Central memory CD4-positive, alpha-beta T cell (primary cell): ENCODE measurements at places on chromosomes 11 and 22.

- DNase-seq = no peak
These were observed 14.2 kb downstream of the CD3E start for GRCh38 chr11:118318581-118319336.

DNA sequence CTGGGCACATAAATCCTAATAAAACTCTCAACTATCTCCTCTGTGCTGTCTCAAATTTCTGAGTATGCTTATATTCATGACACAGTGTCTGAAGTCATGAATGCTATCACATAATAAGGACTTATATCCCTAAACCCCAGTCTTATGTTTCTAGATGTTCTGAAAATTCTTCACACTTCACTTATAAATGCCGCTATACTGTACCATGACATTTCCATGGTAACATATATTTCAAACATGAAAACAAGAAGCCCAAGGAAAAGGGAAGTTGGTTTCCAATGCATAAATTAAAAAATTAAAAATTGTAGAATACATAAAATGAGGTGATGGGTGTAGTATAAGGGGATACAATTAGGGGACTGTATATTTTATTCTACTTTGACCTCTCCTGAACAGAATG is 11.7 kb downstream of the GVQW3 start:
- DNase-seq = no peak

DNA sequence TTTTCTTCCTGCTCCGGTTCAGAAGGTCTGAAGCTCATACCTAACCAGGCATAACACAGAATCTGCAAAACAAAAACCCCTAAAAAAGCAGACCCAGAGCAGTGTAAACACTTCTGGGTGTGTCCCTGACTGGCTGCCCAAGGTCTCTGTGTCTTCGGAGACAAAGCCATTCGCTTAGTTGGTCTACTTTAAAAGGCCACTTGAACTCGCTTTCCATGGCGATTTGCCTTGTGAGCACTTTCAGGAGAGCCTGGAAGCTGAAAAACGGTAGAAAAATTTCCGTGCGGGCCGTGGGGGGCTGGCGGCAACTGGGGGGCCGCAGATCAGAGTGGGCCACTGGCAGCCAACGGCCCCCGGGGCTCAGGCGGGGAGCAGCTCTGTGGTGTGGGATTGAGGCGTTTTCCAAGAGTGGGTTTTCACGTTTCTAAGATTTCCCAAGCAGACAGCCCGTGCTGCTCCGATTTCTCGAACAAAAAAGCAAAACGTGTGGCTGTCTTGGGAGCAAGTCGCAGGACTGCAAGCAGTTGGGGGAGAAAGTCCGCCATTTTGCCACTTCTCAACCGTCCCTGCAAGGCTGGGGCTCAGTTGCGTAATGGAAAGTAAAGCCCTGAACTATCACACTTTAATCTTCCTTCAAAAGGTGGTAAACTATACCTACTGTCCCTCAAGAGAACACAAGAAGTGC is 661 bp upstream of the MALAT1 start:
- peak; percentile 67 for DNase-seq

GRCh38 chr11:116972691-116973090 is 125.5 kb downstream of the SIK3 start:
- DNase-seq = no peak

DNA sequence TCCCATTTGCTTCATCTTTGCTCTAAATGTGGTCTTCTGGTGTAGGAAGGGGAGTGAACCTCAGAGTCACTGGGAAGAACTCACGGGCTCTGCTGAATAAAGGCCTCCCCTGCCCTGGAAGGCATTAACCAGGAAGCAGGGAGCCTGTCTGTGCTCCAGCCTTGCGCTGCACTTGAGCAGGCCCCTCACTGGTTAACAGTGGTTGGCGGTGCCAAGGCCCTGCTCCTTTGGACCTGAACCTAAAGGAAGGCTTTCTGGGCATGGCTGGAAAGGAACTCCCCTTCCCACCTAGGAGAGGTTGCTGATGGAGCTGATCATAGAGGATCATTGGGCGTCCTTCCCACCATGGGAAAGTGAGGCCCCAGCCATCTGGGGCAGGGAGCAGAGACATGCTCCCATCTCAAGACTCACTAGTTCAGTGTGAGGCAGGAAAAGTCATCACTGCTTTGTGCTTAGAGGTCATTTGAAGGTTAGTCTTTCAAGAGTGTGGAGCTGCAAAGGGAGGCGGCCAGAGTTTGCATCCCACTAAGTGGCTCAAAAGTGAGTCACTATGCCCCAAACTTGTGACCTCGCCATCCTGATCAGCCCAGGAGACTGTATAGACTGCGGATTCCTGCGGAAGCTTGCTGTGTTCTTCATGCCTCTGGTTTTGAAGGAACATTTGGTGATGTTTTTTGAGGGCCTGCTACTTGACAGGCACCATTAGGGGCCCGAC is 50.4 kb downstream of the DBX1 start:
- no peak for DNase-seq

GRCh38 chr11:477052-477715 is 27.1 kb downstream of the PTDSS2 start:
- DNase-seq = no peak

GRCh38 chr22:23500508-23501260 is 79.4 kb downstream of the IGLL1 start:
- DNase-seq = no peak

- DNase-seq = no peak
These were observed 76.4 kb downstream of the PRSS23 start for GRCh38 chr11:86876716-86877234.

DNA sequence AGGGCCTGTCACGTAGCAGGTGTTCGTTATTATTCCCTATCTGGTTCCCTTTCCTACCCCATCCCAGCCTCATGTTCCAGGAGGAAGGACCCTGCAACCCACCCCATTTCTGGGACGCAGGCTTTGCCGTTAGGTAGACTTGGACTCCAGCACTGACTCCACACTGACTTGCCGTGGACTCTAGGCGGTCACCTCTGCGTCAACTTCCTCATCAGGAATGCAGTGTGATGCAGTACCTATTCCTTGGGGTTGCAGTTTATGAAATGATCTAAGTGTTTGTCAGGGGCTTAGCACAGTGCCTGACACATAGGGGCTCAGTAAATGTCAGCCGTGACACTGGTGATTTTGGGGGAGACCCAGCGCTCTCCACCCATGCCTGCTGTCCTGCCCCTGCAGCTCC is 16.8 kb downstream of the DGKZ start:
- no peak for DNase-seq

GRCh38 chr11:110453684-110454354 is 24.1 kb downstream of the FDX1 start:
- DNase-seq = no peak

DNA sequence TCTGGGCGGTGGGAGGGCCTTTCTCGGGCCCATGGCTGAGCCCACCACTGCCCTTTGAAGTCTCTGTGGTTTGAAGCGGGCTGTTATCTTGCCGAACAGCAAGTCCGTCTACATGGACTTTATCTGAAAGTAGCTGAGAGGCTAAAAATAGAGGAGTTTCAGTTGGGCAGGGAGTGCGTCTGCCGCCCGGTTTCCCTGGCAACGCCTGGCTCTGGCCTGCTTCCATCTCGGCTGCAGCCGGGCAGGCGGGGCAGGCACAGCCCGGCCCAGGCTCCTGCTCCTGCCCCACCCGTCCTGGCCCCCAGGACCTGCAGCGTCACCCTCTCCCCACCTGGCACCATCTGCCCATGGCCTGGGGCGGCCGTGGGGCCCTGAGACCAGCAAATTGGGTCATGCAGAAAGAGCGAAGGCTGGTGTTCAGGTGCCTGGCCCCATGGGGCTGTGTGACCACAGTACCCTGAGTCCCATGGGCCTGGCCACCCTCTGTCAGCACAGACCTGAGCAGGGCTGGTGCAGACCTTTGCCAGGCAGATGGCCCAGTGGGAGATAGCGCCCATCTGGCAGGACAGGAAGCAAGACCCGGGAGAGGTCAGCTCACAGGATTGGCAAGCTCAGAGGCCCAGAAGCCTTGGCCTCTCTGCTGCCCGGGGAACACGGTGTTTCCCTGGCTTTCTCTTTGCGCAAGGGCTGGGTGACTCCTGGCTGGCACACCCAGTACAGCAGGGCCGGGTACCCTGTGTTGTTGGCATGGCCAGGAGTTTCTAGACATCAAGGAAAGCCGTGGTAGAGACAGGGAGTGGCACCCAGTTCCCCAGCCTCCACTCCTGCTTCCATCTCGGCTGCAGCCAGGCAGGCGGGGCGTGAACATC is 79.1 kb upstream of the KCNQ1OT1 start:
- DNase-seq = no peak

GRCh38 chr11:8239040-8239439 is 24.6 kb downstream of the LMO1 start:
- DNase-seq = no peak

DNA sequence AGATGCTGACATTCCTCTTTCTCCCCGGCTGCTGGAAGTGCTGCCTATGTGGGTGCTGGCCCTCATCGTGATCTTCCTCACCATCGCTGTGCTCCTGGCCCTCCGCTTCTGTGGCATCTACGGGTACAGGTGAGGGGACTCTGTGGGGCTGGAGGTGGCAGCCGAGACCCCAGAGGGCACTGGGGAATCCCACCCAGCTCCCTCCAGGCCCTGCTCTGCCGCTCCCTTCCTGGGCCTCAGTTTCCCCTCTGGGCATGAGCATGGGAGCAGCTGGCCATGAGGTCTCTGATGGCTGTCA is 21.8 kb downstream of the CSF2RB start:
- no peak for DNase-seq

DNA sequence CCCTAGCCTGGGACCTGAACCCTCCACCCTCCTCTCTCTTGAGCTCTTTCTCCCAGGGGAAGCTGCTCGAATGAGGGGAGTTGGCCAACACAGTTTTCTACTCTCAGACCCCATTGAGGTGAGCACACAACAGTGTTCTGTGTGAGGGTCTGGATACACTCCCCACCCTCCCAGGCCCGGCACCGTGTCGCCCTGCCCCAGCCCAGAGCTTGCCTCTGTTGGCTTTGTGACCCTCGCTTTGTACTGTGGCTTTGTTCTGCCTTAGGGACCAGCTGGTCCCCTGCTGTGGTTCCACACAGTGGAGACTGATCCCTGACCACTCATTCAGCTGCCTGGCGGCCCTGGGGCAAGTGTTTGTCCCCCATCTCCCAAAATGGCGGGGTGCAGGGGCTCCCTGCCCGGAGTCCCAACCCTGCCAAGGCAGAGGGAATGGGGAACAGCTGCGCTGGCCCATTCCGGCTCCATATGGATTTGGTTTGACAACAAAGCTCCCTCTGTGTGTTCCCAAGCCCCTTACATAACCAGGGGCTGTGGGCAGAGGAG is 8.3 kb downstream of the ST3GAL4 start:
- DNase-seq = no peak

DNA sequence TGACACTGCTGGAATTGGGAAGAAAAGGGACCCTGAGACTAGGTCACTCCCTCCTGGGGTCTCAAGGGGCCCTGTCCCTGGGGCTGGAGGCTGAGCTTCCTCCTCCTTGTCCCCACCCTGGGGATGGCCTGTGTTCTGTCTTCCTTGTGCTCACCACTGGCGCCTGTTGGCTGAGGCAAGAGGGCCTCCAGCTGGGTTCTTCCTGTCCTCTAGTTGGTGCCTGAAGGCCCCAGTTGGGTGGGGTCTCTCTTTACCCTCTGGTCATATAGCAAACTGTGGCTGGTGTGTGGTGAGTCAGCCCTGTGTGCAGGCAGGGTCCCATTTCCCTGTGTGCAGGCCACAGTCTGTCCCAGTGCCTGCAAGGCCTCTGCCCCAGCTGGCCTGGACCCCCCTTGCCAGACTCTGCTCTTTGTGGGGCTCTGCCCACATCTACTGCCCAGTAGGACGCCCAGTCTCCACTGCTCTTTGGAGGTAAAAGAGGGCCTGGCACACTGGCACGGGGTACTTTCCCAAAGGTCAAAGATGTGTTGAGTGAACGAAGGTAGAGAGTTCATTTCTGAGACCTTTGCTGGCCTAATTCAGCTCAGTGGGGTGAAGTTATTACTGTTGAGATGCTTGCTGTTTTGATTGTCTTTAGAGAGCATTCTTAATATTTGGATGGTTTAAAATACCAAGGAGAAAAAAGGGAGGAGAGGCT is 55.1 kb upstream of the CLDN5 start:
- DNase-seq = no peak

DNA sequence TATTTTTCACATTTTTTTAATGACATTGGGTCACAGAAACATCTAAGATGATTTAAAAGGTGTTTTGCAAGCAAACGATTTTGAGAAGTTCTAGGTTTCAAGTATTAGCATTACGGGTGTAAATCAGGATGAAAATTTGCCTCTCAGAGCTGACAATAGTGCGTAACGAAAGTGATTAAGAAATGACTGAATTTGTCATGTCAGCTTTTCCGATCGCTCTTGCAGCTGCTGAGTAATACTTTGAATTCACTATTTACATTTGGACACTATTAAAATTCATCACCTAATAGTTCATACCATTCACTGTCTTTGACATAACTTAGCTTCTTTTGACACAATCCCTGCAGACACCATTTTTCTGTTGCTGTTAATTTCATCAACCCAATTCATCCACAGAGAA is 205.2 kb downstream of the SOX6 start:
- no peak for DNase-seq

DNA sequence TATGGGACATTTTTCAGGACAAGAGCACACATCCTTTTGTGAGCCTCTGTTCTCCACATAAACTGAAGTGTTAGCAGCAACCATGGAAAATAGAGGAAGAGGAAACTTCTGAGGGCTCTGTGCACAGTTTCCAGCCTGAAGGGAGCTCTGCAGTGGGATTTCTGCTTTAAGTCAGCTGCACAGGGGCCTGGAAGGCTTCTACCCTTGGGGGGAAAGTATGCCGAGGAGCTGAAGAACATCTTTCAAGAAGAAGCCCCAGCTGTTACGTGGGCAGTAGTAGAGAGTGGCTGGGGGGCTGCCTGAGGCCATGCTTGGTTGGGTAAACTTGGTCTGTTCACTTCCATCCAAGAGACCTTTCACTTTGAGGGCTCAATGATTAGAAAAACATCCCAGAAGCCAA is 82.7 kb upstream of the EED start:
- no peak for DNase-seq

- no peak for DNase-seq
These were observed 263.9 kb upstream of the SESN3 start for GRCh38 chr11:95494856-95495255.

DNA sequence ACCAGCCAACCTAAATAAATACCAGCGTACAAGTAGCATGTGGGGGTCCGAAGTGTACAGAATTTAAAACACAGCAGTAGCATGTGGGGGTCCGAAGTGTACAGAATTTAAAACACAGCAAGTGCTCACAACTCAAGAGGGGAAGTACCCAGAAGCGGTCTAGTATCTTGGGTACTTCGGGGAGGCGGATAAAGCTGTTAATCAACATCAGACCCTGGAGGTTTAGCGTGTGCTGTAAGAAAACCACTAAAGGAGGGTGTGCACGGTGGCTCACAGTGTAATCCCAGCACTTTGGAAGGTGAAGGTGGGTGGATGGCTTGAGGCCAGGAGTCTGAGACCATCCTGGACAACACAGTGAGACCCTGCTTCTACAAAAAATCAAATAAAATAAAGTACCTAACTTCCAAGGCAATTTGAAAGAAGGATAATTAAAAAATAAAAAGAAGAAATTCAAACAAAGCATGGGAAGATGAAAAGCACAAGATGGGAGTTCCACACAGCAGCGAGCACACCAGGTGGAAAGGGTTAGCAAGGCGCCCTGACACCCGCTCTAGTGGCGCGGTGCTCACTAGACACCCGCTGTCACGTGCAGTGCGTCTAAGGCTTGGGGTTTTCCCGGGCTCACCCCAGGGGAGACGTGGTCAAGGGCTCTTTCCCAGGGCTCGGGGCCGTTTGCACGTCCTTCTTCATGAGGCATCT is 35.0 kb upstream of the MOB2 start:
- no peak for DNase-seq
